ENCODE measurements at places on chromosomes 11 and 22.
A peak's percentile ranks its signal among the peaks of the same experiment; 100 is the strongest.

- H3K4me3 ChIP-seq: no peak overlapping the region
- H3K27me3 ChIP-seq: no peaks in the 10 kb centered on the region
- H3K4me1 ChIP-seq: peaks cover 28% of the 10 kb centered on the region
- DNase-seq: no peak
- peaks cover 9% of the 10 kb centered on the region for H3K36me3 ChIP-seq
Measured at GRCh38 chr11:85945788-85946187, 90.6 kb downstream of the CCDC83 start.

DNA sequence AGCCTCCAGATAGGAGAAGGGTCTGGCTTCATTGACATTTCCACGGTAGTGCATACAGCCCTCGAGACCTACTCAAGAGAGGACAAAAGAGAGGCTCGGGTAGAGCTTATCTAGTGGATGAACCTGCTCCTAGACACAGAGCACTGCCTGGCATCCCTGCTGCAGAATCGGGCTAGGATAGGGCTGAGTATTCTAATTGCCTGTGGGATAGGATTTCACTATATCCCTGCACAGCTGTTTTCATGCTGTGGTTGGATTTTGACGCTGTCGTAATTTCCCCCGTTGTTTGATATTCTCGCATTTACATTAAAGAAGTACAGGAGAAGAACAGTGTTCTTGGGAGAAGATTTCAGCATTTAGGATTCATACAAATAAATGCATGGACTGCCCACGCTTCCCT, 107.8 kb downstream of the KIRREL3 start:
- no peaks in the 10 kb centered on the region for H3K36me3 ChIP-seq
- peaks cover 2% of the 10 kb centered on the region for H3K27me3 ChIP-seq
- H3K27ac ChIP-seq: no peak overlapping the region
- no peak for DNase-seq

- no peak overlapping the region for H3K4me3 ChIP-seq
- DNase-seq: no peak
- H3K4me1 ChIP-seq: peaks cover 16% of the 10 kb centered on the region
Measured at GRCh38 chr11:64444838-64445441, 86.0 kb downstream of the RPS6KA4 start.

DNA sequence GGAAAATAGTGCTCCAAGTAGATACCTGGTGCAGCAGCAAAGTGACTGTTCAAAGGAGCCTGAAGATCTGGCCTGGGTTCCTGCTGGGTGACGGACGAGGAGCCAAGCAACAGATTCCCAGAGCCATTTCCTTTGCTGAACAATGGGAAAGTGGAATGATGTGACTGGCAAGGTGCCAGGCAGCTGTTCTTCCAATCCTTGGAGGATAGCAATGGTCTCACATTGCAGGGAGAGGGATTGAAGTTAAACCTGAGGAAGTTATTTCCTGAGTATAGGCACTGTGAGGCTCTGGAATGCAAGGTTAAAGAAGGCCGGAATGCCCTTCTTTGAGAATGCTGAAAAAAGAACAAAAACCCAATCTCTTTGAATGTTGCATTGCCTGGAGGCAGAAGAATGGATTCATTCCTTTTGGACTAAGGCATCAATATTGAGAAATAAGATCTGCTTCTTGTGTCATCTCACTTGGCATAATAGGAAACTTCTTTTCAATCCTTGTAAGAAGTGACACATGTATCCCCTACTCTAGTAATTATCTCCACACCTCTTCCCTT, 223.8 kb downstream of the BLID start:
- H3K27ac ChIP-seq: no peak overlapping the region
- no peaks in the 10 kb centered on the region for H3K4me1 ChIP-seq
- no peak overlapping the region for H3K4me3 ChIP-seq
- no peak for DNase-seq
- H3K36me3 ChIP-seq: no peaks in the 10 kb centered on the region
- no peaks in the 10 kb centered on the region for H3K27me3 ChIP-seq

GRCh38 chr22:31302006-31302405, 9.7 kb upstream of the PIK3IP1 start:
- no peaks in the 10 kb centered on the region for H3K27me3 ChIP-seq
- DNase-seq: no peak
- peaks cover 5% of the 10 kb centered on the region for H3K36me3 ChIP-seq
- H3K4me3 ChIP-seq: no peak overlapping the region

DNA sequence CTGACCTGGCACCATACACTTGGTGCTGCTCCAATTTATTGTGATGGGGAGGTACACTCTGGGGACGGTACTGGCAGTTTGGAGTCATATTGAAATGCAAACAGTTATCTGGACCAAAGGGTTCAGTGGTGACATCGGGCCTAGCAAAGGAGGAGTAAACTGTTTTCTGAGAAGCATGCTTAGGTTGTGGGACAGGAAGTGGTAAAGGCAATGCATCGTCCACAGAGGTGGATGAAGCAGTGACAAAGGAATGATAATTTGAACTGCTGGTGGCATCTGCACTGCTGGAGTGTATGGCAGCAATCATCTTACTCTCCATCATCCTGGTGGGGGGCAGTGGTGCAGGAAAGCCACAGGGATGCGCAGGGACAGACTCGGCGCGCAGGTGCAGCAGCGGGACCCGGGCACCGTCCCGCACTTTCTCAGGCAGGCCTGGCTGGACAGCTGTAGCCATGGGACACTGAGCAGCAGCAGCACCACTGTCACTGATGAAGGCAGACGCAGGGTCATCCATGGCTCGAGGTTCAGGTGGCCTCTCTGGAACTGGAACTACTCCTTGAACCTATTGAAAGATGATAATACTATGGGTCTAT, 28.0 kb upstream of the TP53AIP1 start:
- peak overlapping the region; percentile 12 for H3K27ac ChIP-seq
- no peak overlapping the region for H3K4me3 ChIP-seq
- peaks cover 18% of the 10 kb centered on the region for H3K36me3 ChIP-seq
- peak; percentile 31 for DNase-seq
- H3K4me1 ChIP-seq: peaks cover 25% of the 10 kb centered on the region
- no peaks in the 10 kb centered on the region for H3K27me3 ChIP-seq

GRCh38 chr11:1119604-1120146, 38.1 kb upstream of the MUC5AC start:
- H3K4me3 ChIP-seq: no peak overlapping the region
- no peaks in the 10 kb centered on the region for H3K27me3 ChIP-seq
- no peak for DNase-seq
- peaks cover 1% of the 10 kb centered on the region for H3K36me3 ChIP-seq
- H3K27ac ChIP-seq: no peak overlapping the region
- H3K4me1 ChIP-seq: peaks cover under 1% of the 10 kb centered on the region

GRCh38 chr11:128089962-128090361, 497.4 kb downstream of the ETS1 start:
- peaks cover 2% of the 10 kb centered on the region for H3K27me3 ChIP-seq
- peaks cover 1% of the 10 kb centered on the region for H3K36me3 ChIP-seq
- no peak overlapping the region for H3K27ac ChIP-seq
- DNase-seq: no peak
- H3K4me3 ChIP-seq: no peak overlapping the region

DNA sequence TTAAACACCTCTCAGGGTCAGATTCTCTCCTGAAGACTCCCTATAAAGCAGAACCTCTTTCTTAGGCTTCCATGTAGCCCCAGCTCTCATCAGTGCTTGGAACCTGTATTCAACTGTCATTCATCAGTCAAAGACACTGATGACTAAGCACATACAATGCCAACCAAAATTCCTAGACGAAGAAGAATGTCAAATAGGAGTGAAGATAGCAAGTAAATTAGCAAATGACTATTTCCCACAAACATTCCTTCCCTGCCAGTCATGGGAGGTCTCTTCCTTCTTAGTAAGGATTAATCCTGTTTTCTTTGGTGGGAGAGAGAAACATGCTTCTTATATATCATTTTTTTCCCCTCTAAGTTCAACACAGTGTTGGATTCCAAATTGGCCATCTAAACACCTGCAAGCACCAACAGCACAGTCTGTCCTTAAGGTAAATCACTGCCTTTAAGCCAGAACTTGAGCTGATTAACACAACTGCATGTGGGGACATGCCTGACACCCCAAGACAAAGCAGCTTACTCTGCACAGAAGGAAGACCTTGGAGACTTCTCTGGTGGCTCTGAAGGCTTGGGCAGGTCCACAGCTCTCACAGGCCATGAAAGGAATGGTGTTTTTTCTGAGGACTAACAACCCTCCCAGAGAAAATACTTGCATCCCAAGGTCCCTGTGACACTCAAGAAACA, 47.5 kb upstream of the ME3 start:
- H3K4me3 ChIP-seq: no peak overlapping the region
- no peaks in the 10 kb centered on the region for H3K4me1 ChIP-seq
- no peak overlapping the region for H3K27ac ChIP-seq
- H3K27me3 ChIP-seq: peaks cover 7% of the 10 kb centered on the region
- H3K36me3 ChIP-seq: no peaks in the 10 kb centered on the region

GRCh38 chr11:1271002-1271401, 38.4 kb downstream of the TOLLIP start:
- H3K4me1 ChIP-seq: no peaks in the 10 kb centered on the region
- no peaks in the 10 kb centered on the region for H3K36me3 ChIP-seq
- no peak for DNase-seq
- H3K27ac ChIP-seq: no peak overlapping the region

- peaks cover 7% of the 10 kb centered on the region for H3K27me3 ChIP-seq
- H3K27ac ChIP-seq: no peak overlapping the region
- no peak overlapping the region for H3K4me3 ChIP-seq
- no peak for DNase-seq
- no peaks in the 10 kb centered on the region for H3K36me3 ChIP-seq
Measured at GRCh38 chr11:131463649-131464425, 93.4 kb downstream of the NTM start.

- H3K27me3 ChIP-seq: no peaks in the 10 kb centered on the region
- no peak overlapping the region for H3K4me3 ChIP-seq
- H3K27ac ChIP-seq: no peak overlapping the region
- no peak for DNase-seq
- H3K4me1 ChIP-seq: no peaks in the 10 kb centered on the region
Measured at GRCh38 chr11:26626346-26626745, 54.3 kb upstream of the MUC15 start.

GRCh38 chr22:48951836-48952235, 875.8 kb downstream of the BRD1 start:
- no peak for DNase-seq
- no peak overlapping the region for H3K4me3 ChIP-seq
- H3K4me1 ChIP-seq: no peaks in the 10 kb centered on the region
- no peaks in the 10 kb centered on the region for H3K36me3 ChIP-seq
- H3K27ac ChIP-seq: no peak overlapping the region

- DNase-seq: no peak
- no peak overlapping the region for H3K27ac ChIP-seq
- H3K27me3 ChIP-seq: peaks cover 23% of the 10 kb centered on the region
- no peak overlapping the region for H3K4me3 ChIP-seq
Measured at GRCh38 chr11:107655602-107656001, 56.3 kb downstream of the SLN start.

GRCh38 chr11:36233204-36233603, 56.0 kb downstream of the COMMD9 start:
- H3K36me3 ChIP-seq: no peaks in the 10 kb centered on the region
- H3K4me3 ChIP-seq: no peak overlapping the region
- no peaks in the 10 kb centered on the region for H3K4me1 ChIP-seq
- no peak overlapping the region for H3K27ac ChIP-seq
- no peak for DNase-seq

- DNase-seq: no peak
- H3K27ac ChIP-seq: no peak overlapping the region
- peaks cover 2% of the 10 kb centered on the region for H3K27me3 ChIP-seq
- no peaks in the 10 kb centered on the region for H3K4me1 ChIP-seq
Measured at GRCh38 chr11:71525188-71525937, 1.7 kb upstream of the KRTAP5-7 start.

- peaks cover 15% of the 10 kb centered on the region for H3K4me1 ChIP-seq
- H3K27me3 ChIP-seq: peaks cover 12% of the 10 kb centered on the region
- H3K36me3 ChIP-seq: no peaks in the 10 kb centered on the region
Measured at GRCh38 chr11:3221408-3222002, 2.9 kb upstream of the MRGPRG start.

GRCh38 chr11:112588252-112588694, 327.6 kb upstream of the PLET1 start:
- H3K4me1 ChIP-seq: no peaks in the 10 kb centered on the region
- DNase-seq: peak; percentile 62
- no peaks in the 10 kb centered on the region for H3K27me3 ChIP-seq
- no peaks in the 10 kb centered on the region for H3K36me3 ChIP-seq
- no peak overlapping the region for H3K4me3 ChIP-seq
- no peak overlapping the region for H3K27ac ChIP-seq

- peaks cover 11% of the 10 kb centered on the region for H3K4me1 ChIP-seq
- H3K27me3 ChIP-seq: peaks cover 54% of the 10 kb centered on the region
- H3K27ac ChIP-seq: no peak overlapping the region
Measured at GRCh38 chr11:111221208-111221607, 24.3 kb upstream of the POU2AF2 start.

DNA sequence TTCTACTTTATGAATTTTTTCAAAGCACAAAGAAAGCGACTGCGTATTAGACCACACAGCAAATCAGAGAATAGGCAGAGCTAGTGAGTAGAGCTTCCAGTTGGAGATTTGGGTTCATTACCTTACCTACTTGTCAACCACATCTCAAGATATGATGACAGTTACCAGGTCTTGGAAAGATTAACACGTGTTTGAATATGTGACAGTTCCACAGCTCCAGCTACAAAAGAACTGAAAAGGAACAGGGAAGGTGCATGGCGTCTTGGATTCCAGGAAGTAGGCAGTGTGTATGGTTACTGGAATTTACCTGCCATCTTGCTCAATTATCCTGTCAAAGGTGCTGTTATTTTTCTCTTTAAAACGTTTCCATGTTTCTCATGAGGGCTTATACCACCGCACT, 5.3 kb downstream of the TIRAP start:
- H3K4me3 ChIP-seq: no peak overlapping the region
- H3K27ac ChIP-seq: no peak overlapping the region
- H3K36me3 ChIP-seq: peaks cover 19% of the 10 kb centered on the region
- H3K27me3 ChIP-seq: no peaks in the 10 kb centered on the region
- peaks cover 15% of the 10 kb centered on the region for H3K4me1 ChIP-seq

- H3K27me3 ChIP-seq: no peaks in the 10 kb centered on the region
- no peaks in the 10 kb centered on the region for H3K4me1 ChIP-seq
- no peak overlapping the region for H3K4me3 ChIP-seq
Measured at GRCh38 chr11:10114593-10115404, 179.2 kb downstream of the SBF2 start.

DNA sequence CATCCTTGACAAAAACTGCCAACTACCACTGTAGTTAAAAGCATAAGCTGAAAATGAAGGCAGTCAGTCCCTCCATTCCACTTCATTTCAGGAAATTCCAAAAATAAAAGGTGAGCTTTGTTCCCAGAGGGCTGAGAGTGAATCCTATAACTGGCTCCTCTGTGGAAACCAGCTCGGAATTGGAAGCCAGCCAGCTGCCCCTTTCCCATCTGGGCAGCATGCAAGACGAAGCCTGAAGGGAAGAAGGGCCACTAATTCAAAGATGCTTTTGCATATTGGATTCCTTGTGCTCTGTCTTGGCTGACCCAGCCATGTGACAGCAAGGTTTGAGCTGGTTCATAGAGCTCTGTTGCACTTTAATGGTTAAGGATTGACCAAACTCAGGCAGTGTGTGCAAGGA, 83.4 kb downstream of the ALX4 start:
- no peak for DNase-seq
- H3K27me3 ChIP-seq: no peaks in the 10 kb centered on the region
- no peak overlapping the region for H3K4me3 ChIP-seq
- H3K4me1 ChIP-seq: peaks cover 4% of the 10 kb centered on the region
